ENCODE measurements at places on chromosomes 11 and 22. TPM values are rescaled to one million over a fixed set of nuclear protein-coding genes. Genes with fewer than 3 reads are reported as not detected.
A peak's percentile ranks its signal among the peaks of the same experiment; 100 is the strongest.

SVIP gene
- total RNA-seq: 16.2 TPM

PPP2R5B gene
- 29.3 TPM for total RNA-seq

KIRREL3 gene
- total RNA-seq: 1.6 TPM

C22orf31 gene
- not detected for total RNA-seq

OR52B2 gene
- not detected for total RNA-seq

DNA sequence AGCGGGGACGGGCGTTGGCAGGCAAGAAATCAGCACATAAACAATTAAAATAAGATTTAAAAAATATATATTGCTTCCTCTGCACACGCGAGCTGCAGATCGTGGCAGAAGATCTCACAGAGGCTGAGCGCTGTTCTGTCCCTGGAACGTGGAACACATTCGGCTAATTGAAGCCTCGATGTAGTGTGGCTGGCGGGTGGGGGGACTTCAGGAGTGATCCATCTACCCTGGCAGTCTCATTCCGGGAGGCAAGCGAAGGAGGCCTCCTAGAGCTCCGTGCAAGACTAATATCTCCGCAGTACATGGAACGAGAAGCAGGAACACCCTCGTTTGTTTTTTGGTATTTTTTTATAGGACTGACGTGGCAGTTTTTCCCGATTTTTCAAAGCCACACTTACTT lies 402.4 kb downstream of the MN1 start:
- DNase-seq: no peak

DNA sequence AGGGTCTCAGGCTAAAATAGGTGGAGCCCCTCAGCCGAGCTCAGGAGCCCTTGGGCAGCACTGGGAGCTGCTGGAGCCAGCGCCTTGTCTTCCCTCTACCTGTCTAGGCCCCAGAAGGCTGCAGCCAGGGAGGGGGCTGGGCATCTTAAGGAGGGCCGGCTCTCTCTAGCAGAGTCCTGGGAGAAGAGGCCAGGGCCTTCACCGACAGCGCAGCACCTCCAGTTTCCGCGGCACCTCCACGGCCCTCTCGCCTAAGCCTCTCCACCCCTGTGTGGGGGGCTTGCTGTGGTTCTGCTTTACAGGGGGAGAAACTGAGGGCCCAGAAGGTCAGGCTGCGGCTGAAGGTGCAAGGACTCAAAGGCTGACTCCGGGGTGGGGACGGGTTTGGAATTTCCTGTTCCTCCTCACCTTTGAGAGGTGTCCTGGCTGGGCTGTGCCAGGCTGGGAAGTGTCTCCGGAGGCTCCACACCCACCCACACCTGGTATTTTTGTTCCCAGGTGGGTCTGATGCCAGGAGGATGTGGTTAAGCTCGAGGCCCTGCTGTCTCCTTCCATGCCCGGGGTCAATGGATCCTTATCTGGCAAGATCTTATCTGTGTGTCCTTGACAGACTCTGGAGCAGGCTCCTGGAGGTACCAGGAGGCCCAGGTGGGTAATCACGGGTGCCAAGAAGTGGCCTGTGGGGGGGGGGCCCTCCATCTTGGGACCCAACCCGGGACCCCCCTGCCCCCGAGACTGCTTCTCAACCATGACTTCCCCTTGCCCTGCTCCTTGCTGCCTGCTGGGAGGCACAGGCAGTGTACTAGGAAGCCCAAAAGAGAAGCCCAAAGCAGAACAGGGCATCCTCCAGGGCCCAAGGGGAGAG lies 95.3 kb upstream of the FGF3 start:
- peak; percentile 85 for DNase-seq

DNA sequence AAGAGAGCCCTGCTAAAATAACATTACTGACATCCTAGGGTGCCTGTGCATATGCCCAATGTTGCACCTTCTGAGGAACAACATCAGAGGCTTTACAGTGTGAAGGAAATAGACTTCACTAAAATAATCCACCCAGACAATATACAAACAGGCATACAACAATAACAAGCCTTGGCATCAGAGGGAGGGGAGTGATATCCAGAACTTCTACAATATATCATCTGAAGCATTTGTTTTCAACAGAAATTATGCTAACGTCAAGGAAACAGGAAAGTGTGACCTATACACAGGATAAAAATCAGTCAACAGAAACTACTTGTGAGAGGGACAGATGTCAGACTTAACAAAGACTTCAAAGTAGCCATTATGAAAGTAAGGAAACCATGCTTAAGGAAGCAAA lies 81.3 kb downstream of the CTNND1 start:
- DNase-seq: no peak

DNA sequence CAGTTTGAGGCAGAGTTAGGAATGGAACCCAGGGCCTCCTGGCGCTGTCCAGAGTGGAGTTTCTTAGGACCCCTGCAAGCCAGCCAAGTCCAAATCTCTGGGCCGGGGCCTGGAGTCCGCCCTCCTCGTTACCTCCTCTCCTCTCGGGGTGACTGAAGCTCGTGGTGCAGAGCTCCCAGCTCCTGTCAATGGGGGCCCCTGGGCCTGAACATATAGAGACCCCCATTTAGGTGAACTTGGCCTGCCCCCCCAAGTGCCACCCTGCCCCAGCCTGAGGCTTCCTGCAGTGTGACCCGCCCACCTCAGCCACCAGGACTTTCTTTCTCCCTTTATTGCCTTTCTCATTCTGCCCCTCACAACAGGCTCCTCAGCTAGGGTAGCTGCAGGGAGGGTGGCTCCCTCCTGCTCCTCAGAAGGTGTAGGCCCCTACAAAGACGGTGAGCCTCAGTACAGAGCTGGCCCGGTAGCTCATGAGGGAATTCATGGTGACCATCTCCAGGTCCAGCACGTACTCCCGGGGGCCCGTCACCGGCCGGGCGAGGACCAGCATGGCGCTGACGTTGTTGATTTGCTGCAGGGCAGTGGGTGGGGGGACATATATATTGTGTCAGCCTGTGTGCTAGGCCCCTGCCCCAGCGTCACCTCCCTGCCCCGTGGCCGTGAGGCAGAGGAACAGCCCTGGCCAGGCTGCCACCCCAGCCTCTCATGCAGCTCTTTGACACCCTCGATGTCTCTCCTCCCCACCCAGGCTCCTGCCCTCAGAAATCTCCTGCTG lies 5.9 kb downstream of the EFEMP2 start:
- DNase-seq: peak; percentile 72

GRCh38 chr11:78807351-78807750 lies 232.7 kb upstream of the NARS2 start:
- DNase-seq: no peak

- DNase-seq: no peak
These were observed 25.8 kb downstream of the TPCN2 start for GRCh38 chr11:69074375-69075140.

DNA sequence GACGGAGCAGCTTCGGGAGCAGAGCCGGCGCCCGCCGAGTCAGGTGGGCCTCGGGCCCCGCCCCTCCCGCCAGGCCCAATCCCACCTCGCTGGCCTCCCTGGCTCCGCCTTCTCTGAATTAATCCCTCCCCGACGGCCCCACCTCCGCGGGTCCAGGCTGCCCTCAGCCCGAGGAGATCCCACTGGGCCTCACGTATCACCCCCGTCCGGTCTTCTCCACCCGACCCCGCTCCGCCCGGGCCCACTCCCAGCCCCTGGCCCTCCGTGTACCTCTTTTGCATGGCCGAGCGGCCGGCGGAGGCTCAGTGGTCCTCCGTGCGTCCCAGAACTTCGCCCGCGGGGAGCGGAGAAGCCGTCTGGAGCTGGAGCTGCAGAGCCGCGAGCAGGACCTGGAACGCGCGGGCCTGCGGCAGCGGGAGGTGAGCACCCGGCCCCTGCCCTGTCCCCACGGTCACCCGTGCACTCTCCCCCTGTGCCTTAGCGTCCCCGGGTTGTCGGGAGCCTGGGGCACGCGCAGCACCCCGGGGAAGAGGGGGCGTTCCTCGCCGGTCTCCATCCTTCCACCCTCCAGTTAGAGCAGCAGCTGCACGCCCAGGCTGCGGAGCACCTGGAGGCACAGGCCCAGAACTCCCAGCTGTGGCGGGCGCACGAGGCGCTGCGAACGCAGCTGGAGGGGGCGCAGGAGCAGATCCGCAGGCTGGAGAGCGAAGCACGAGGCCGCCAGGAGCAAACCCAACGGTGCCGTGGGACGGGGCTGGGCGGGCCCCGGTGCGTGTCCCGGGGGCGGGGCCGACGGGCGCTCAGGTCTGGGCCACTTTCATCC lies 2.2 kb upstream of the CD151 start:
- no peak for DNase-seq

DNA sequence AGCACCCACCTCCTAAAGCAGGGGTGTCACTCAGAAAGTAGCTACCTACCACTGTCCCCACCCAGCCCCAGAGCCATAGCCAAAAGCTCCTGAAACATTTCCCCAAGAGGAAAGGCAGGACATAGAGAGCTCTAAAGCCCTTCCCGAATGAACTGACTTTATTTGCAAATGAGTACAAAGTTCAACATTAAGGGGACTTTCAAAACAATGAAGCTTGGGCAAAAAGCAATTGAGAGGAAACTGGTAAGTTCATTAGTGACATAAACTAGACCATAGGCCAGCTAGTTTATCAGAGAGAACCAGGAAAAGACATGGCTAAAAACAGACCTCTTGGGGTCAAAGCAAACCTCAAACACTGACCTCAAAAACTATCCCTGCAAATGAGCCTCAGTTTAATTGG lies 72.7 kb downstream of the IGLL5 start:
- no peak for DNase-seq

DNA sequence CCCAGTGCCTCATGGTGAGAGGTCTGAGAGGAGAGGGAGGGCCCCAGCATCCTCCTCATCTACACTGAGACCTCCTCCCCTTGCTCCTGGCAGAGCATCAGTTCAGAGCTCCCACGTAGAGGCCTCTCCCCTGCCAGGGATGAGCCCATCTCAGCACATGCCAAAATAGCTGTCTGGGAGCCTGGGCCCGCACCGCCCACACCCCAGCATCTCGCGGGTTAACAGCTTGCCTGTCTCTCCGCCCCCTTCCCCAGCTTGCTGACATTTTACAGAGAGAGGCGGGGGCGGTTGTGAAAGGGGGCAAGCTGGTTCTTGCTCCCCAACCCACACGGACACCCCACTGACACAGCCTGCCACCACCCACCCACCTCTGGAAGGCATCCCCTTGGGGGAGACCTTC lies 6.4 kb downstream of the DGKZ start:
- DNase-seq: no peak

GRCh38 chr22:27105142-27106025 lies 448.0 kb downstream of the MIAT start:
- DNase-seq: no peak

GRCh38 chr22:24338726-24339451 lies 68.3 kb downstream of the SPECC1L start:
- DNase-seq: no peak

- no peak for DNase-seq
These were observed 5.8 kb downstream of the CD44 start for GRCh38 chr11:35144806-35145205.

DNA sequence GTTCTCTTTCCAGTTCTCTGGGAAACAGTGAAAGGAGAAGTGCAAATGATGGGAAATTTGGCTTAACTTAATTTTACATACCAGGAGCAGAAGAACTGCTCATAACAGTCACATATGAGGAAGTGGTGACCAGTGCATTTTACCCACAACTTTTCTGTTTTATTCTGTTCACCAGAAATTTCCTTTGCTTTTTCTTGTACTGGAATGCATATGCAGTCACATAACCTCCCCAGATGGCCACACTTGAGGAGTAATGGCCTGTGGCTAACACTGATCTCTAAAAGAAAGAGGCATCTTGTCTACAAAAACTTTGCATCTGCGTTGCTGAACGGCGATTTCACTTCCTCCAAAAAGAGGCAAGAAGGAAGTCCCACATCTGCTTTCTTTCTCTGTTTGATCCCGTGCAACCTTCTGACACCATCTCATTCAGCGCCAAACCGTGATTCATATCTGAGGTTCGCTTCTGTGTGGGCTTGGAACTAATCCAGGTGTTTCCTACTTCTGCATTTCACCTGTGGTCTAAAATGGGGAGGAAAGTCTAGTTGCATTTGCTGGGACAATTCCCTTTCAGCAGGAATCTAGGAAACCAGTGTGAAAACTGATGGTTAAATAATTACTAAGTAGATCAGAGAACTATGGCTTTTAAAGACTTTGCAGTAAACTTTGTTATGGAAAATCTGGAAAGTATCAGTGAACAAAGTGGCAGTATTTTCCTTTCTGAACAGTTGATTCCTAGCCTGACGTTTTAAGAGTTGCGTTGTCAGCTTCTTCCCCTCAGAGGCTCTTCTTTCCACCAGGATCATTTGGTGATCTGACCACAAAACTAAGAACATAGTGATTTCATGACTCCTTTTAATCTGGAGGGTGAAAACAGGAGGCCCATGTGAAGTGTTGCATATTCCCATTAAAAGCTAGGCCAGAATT lies 4.2 kb upstream of the MPEG1 start:
- DNase-seq: no peak
